ENCODE measurements at places on chromosomes 7 and 10.

GRCh38 chr7:4014346-4015050, 667.6 kb upstream of the FOXK1 start:
- no peak for DNase-seq

- DNase-seq = no peak
These were observed 69.7 kb downstream of the MKI67 start for GRCh38 chr10:128056303-128057050.

GRCh38 chr10:54402576-54402975, 398.5 kb downstream of the PCDH15 start:
- DNase-seq = peak; percentile 8

- no peak for DNase-seq
These were observed 34.4 kb upstream of the SVIL start for GRCh38 chr10:29669149-29669548.

- DNase-seq = no peak
These were observed 353.1 kb downstream of the THSD7A start for GRCh38 chr7:11478882-11479281.

- no peak for DNase-seq
These were observed 403.5 kb downstream of the DNAJB6 start for GRCh38 chr7:157740251-157740798.

- DNase-seq = no peak
These were observed 37.4 kb downstream of the PRKAG2 start for GRCh38 chr7:151839451-151839921.

DNA sequence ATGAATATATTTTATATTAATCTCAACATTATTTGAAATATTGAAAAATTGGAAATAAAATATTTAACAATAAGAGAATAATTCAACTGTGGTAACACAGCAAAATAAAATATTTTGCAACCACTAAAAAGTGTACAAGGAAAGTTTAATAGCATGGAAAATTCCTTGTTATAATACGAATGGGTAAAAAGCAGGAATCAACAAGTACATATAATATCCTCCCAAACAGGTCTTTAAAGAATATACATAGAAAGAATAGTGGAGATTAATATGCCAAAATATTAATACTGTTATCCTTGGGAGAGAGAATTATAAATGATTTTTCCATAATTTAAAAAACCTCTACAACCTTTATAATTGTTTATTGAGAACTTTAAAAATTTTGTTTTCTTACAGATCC, 1.0 kb downstream of the DNAJC12 start:
- DNase-seq = no peak

DNA sequence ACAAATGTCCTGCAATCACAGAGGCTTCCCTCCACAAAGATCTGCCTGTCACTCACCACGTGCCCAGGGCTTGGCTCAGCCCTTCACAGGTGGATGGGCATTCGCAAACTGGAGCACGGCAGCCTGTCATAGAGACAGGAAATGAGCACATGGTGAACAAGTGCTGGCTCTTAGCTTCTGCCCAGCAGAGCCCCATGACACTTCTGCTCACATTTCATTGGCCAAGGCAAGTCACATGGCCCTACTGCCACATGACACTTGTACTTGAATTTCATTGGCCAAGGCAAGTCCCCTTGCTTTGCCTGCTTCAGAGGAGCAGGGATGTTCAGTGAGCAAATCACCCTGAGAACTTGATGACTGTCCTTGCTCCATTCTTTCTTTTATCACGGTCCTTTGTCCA, 110.8 kb upstream of the PPP2R2D start:
- DNase-seq = no peak

DNA sequence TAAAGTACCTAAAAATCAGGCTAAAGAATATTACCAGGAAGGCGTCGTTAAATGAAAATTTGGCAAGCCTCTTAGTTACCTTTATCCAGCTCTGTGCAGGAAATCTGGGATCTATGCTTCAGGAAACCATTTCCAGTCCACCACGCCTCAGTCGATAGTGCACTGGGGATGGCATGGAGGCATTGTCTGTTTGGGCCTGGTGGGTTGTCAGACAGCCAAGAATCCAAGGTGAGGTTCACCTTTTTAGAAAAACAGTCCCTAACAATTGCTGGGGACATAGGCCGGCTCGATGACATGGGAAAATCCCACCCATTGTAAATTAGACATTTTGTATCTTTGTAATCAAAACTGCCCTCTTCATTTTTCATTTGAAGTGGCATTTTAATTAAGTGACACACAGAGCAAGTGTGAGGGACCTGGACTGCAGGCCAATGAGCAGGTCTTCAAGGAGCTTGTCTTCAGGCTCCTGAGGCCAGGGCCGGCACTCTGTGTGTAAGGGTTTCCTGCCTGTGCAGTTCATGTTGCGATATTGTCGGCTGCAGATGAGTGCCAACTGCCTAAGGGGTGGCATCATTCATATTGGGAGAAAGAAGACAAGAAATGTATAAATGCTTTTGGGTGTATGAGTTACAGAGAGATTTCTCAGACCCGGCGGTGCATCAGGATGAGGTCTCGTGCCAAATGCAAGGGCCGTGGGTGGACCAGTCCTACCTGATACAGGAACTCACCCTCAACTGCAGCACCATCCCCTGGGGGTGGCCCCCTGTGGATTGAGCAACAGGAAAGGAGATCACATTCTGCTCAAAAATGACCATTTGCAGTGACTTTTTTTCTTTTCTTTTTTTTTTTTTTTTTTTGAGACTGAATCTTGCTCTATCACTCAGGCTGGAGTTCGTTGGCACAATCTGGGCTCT, 80.8 kb downstream of the PTPRE start:
- DNase-seq = no peak

GRCh38 chr10:60350400-60350799, 39.3 kb downstream of the ANK3 start:
- no peak for DNase-seq

- no peak for DNase-seq
These were observed 5.6 kb downstream of the C10orf105 start for GRCh38 chr10:71714031-71714410.

GRCh38 chr7:132256721-132257212, 319.5 kb downstream of the PLXNA4 start:
- no peak for DNase-seq

- no peak for DNase-seq
These were observed 7.8 kb upstream of the SFTPA1 start for GRCh38 chr10:79602953-79603352.

DNA sequence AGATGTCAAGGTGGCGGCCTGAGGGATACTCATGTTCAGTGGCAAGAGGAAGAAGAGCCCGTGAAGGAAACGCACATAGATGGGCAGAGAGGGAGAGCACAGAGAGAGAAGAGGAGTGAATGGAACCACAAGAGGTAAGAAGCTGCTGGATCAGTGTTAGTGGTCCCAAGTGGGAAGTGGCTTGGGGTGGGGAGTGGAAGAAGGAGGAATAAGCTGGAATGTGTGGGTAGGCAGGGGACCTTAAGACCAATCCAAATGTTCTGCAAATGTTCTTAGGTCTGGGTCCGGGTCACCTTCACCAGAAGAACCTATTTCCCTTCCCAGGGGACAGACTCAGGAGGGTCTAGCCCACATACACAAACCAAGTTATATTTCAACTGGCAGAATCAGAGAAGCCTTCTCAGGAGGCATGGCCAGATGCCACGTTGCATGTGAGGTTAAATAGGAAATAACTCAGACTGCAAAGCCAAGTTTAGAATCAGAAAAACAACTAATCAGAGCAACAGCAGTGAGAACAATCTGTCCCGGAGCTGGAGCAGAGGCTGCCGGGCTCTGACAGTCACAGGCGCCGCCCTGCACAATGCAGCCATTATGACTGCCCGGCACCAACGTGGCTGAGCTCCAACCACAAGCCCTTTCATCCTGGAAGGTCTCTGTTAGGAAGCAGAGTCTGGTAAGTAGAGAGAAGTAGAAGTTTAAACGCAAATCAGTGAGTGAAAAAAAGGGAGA, 78.6 kb upstream of the ARMC3 start:
- no peak for DNase-seq

DNA sequence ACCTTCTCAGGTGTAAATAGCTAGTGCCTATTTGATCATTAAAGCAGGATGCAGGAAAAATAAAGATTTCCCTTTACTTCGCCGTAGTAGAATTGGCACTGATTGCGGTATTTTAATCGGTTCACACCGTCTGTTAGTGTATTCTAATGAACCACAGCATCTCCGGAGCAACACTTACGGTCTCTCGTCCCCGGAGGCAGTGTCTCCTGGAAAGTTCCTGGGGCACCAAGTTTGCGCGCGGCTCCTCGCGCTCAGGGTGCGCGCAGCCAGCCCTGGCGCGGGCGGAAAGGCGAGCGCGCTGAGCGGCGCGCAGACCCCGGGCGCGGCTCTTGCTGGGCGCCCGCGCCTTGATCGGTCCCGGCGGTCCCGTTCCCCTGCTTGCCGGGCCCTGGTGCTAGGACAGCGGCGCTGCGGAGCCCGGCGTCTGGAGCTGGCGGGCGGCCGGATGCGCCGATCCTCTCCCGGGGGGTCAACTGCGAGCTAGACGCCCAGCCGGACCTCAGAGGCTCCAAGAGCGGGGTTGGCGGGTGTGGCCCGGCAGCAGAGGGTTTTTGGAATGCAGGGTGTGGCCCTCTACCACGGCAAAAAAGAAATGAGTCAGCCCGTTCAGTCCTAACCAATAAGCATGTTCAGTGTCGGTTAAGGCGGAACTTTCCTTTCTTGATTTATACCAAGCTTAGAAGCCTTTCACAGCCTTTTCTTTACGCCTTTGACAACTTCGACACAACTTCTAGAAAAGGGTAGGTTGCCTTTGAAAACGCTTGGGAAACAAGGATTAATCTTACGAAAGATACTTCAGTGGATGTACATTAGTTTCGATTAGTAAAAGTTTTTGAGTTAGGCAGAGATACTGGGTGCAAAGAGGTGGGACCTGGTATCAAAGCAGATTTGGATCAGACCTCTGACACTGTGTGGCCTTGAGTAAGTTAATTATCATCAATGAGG, 166.8 kb upstream of the ASAH2 start:
- peak; percentile 69 for DNase-seq

DNA sequence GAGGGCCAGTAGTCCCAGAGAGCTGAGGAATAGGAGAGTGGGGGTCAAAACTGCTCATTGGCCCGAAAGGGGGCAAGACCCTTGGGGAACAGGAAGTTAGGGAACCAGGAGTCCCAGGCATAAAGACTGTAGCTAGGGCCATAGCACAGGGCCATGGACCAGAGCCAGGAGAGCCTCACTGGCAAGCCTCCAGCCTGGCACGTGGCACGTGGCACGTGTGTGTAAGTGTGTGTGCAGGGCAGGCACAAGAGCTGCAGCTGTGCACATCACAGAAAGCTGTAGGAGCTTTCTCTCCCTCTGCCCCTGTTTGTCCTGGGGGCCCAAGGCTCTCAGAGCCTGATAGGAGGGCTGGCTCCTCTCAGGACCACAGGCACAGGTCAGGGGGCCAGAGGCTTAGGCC, 47.8 kb upstream of the SLF2 start:
- DNase-seq = no peak

DNA sequence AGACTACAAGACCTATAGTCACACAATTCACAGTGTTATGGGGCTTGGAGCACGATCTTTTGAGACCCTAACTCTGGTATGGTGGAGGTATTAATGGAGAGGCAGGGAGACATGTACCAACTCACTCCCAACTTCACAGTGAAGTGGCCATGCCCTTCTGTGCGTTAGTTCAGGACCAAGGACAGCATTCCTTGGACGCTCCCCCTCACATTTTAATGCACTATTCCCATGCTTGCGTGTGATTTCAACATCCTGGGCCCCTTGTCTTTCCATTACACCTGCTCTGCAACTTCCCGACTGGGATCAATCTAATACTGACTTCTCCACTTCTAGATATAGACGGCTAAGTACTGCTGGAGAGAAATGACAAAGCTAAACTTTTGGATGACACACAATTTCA, 72.7 kb downstream of the PLCE1 start:
- DNase-seq = peak; percentile 28

DNA sequence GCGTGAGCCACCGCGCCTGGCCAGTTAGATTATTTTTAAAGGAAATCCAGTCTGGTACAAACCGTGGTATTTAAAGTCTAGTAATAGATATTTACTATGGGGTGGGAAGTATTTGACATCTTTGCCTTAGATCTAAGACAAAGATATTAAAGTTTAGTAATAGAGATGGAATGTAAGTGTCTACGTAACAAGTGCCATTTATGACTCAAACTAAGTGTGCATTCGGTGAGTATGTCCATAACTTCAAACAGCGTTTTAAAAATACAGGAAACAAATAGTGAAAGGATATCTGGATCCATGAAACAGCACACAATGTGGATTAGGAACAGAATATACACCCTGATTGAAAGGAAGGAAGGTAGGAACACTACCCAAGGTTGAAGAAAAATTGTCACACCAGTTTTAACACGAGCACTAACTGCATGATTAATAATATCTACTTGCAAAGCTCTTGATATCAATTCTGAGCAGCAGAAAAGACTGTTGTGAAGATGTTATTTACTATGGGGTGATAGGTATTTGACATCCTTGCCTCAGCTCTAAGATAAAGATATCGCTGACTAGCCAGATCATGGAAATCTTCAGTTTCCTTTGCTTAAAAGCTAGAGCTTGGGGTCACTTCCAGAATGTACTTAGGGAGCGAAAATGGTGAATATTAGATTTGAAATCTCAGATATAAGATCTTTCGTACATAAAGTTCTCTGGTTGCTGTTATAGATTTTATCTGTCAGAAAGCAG, 48.7 kb downstream of the EPC1 start:
- no peak for DNase-seq

- no peak for DNase-seq
These were observed 4.4 kb upstream of the EGR2 start for GRCh38 chr10:62820586-62820985.

DNA sequence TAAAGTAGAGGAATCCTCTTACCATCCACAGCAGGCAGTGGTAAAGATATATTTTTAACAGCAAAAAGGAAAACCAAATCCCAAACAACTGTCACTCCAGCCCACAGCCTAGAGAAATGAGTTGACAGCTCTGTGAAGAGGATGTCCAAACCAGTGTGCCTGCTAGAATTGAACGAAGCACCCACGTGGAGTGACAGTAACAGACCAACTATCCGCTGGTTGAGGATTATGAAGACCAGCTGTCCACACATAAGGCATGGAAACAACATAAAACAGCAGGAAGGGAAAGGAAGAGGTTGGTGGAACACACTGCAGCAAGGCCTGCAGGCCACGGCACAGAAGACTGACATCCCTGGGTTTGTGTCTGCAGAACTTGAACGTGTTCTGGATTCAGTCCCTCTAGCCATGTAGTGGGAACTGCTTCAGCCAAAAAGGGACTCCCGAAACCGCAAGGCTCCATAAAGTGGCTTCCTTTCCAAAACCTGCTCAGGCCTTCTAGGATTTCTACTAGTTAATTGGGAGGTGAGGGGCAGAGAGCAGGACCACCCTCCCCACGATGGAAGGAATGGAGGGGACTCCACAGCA, 324.4 kb downstream of the BICC1 start:
- no peak for DNase-seq

DNA sequence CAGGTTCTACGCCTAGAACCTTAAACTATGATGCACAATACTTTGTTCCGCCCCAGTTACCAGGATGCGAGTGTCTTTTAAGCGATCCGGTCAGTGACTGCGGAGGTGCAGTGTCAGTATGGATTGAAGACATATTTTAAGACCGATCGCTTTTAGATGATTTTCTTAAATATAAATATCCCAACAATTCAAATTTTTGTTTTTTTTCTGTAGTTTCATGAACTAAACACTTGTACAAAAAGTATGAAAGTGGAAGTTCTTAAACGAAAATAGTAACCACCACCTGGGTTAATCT, 835 bp downstream of the COMMD3 start:
- no peak for DNase-seq

- no peak for DNase-seq
These were observed 435.6 kb upstream of the C7orf33 start for GRCh38 chr7:148155000-148155399.

GRCh38 chr7:47282790-47283496, 299.0 kb downstream of the TNS3 start:
- DNase-seq = no peak

- no peak for DNase-seq
These were observed 112.0 kb downstream of the TRRAP start for GRCh38 chr7:98990356-98990755.

Data from KBM-7 (cell line).